G401 (cell line): ENCODE measurements at places on chromosomes 7 and 10. TPM values are rescaled to one million over a fixed set of nuclear protein-coding genes. Genes with fewer than 3 reads are reported as not detected.

DNA sequence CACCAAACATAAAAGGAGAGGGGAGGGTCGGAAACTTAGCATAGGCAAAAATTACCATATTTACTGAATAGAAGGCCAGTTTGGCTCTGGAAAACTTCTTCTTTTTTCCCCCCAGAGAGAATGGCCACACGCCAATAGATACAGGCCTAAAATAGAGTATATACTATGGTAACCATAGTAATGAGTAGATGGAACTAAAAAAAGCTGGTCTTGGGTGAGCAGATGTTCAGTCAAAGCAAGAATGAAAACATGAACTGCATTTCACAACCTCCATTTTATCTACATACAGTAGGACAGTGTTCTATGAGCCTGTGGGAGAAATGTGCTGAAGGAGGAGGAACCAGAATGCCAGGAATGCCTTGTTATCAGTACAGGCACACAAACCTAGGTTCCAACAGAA, 141.7 kb upstream of the SEMA3A start:
- no peak for DNase-seq

DNA sequence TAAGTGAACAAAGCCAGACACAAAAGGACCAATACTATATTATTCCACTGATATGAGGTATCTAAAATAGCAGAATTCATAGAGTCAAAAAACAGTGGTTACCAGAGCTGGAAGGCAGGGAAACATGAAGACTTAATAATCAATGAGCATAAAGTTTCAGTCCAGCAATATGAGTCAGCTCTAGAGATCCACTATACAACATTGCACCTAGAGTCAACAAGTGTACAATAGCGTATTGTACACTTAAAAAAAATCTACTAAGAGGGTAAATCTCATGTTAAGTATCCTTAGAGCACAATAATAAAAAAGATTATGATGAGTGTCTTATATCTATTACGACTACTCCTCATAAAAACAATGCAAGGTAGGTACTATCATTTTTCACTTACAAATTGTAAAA, 36.1 kb downstream of the C10orf90 start:
- no peak for DNase-seq

DNA sequence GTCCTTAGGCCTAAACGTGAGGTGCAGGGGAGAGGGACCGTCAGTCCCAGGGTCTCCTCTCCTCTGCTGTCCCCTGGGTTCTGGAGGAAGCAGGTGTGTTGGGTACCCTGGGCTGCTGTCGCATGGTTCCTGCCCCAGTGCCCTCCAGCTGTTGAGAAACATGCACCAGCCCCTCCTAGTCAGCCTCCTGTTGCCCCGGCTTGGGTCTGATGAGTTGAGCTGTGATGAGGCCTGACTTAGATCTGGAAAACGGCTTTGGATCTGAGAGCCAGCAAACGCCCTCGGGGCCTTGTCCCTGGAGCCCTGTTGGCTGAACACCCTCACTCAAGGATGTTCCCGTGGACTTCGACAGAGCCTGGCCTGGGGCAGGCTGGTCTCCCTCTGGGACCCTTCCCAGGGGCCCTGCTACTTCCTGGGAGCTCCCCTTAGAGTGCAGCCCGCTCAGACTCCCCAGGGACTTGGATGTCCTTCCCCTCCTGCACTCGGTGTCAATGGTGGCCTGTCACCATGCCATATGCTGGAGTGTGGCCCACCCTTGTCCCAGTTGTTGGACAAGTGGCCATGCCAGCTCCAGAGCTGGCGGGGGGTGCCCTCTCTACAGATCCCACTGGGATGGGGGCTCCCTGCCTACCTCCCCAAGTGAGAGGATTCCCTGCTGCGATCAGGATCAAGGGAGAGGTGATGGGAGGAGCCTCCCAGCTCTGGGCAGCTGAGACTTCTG, 12.3 kb downstream of the ZNF316 start:
- no peak for DNase-seq

GRCh38 chr10:44924261-44925040, 13.3 kb downstream of the TMEM72 start:
- no peak for DNase-seq

GRCh38 chr10:58842860-58843376, 330.2 kb downstream of the BICC1 start:
- no peak for DNase-seq

Gene C10orf143
- total RNA-seq = 2.9 TPM in 1 of 2 replicates, not detected in the other

Gene CHAT
- not detected in 2 replicates for total RNA-seq

GRCh38 chr7:85185424-85186082, 1.3 kb downstream of the SEMA3D start:
- DNase-seq = no peak

DNA sequence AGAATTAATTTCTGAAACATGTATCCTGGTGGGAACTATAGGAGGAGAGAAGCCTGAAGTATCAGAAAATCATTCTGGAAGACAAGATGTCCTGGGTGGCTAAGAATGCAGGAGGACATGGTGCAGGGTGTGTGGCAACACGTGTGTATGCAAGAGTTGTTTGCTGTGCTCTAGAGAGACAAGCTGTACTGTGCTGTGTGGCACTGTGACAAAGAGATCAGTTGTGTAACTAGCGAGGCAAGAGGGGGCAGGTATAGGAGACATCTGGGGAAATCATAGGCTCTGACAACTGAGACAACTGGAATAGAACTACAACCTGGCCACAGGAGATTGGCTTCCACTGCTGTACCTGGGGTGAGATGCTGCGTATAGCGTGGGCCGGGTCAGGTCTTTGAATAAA, 9.3 kb downstream of the ITGA8 start:
- no peak for DNase-seq

DNA sequence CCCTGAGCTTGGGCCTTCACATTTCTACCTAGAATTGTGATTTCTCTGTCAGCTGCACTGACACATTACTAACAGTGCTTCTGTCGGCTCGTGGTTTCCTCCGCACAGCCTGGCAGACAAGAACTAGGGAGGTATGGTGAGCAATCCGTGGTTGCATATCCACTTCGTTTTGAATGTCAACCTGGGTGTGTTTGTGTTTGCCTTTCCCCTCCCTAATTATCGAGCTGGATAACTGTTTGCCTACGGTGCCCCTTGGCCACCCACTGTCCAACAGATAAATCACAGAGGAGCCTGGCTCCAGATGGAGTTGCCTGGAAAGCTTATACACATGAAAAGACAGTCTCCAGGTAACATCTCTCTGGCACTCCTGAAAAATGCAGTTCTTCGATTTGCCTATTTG, 228.8 kb downstream of the TRIL start:
- peak; percentile 40 for DNase-seq

Gene TCAF1
- total RNA-seq = 32.3 and 33.7 TPM in 2 replicates

Gene IGF2BP3
- total RNA-seq = 47.0 and 69.7 TPM in 2 replicates

Gene TET1
- 3.1 and 6.7 TPM in 2 replicates for total RNA-seq

Gene PRLHR
- total RNA-seq = not detected in 2 replicates

GRCh38 chr10:123148414-123149161, 652 bp downstream of the HMX2 start:
- no peak for DNase-seq

Gene DPYSL4
- 4.9 and 6.0 TPM in 2 replicates for total RNA-seq

DNA sequence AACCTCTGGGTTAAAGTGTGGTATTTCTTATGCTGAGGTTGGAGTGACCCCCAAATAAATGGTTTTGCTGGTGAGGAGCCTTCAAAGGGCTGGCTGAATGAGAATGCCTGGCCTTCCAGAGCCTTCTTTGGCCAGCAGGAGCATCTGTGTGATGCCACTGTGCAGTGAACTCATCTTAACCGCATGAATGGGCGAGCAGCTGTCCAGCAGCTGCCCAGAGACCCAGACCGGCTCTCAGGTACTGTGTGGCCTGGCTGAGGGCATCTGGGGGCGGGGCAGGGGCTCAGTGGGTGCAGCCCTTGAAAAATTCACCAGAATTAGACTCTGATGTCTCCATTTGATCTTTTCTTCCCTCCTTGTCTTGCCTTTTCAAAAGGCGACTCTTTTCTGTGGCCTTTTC, 59.0 kb downstream of the SYPL1 start:
- DNase-seq = no peak

Gene AGAP5
- total RNA-seq = 0.55 and 1.5 TPM in 2 replicates

Gene NOBOX
- not detected in 2 replicates for total RNA-seq

DNA sequence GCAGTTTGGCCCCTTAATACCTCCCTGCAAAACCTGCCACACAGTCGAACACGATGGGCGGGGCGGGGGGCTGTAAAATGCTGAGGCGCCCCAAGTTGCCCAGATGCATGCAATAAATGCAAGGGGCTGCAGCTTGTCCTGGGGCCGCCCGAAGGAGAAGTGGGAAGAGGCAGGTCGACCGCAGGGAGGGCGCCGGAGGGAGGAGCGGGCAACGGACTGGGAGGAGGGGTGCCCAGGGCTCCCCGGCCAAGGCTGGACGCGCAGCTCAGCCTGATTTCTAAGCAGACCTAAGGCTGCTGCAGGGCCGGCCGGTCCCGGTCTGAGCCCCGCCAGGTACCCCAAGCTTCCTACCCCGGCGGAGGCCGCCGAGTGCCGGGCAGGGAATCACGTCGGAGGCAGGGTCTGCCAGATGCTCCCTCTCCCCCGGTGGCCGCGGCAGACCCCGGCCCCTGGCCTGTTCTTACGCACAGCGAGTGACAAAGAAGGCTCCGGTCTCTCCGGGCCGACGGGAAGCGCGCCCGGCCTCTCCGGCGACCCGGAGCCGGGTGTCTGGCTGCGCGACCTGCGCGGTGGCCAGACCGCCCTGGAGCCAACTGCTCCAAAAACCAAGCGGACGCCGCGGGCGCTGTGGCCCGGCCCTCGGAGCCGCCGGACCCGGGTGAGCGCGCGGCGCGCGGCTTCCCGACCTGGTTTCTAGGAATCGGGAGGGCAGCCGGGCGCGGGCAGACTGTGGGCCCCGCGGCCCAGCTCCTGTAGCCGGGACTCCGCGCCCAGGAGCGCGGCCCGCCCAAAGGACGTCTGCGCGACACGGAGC, 744 bp upstream of the EBF3 start:
- DNase-seq = no peak

DNA sequence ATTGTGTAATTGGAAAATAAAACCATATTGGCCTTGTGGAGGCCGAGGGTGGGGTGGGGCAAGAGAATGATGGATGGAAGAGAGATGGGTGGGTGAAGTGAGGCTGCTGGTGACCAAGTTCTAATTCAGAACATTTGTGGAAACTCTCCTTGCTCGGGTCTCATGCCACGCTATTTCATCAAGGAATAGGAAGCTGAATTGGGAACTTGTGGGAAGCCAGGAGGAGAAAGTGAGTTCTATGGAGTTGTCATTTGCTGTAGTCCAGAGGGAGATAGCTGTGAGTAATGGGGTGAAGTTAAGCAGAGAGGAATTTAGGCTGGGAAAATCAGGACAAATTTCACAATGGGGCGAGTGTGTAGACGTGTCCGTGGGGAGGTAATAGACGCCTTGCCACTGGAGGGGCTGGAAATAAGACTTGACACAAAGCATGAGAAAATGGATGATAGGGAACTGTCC, 339.2 kb downstream of the LRMDA start:
- DNase-seq = no peak

Gene SLC13A1
- total RNA-seq = not detected in 2 replicates

DNA sequence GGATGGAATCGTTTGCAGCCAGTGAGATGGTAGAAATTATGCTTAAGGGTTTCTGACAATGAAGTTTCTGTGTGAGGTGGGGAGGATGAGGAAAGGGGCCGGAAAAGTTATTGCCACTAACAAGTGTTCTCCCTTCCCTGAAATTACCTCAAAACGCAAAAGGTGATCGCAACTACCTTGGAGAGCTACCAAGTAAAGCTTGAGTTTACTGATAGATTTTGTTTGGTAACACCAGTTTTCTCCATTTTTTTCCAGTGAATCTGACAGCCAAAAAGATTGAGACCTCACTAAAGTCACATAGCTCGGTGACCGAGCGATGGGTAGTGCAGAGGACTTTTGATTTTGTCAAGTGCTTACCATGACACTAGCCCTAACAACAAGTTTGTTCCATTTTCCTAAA, 1.6 kb downstream of the SUV39H2 start:
- peak; percentile 5 for DNase-seq

GRCh38 chr10:75803816-75804552, 372.6 kb downstream of the LRMDA start:
- no peak for DNase-seq

Gene OR2A7
- total RNA-seq = not detected in 2 replicates

Gene CYP17A1
- not detected in 2 replicates for total RNA-seq

DNA sequence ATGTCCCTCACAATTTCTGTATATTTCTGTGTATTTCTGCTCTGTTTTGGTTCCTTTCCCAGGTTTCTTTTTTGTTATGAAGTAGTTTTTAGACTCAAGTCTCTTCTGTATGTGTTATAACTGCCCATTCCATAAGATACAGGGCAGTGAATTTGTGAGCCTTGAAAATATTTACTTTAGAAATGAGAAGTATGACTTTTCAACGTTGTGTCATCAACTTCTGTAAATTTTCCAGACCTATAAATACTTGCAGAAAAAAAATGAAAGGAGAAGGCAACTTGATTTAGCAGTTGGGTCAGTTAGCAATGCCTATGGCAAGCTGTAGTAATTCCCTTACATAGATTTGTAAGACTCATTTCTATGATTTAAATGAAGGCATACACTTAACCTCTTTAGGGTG, 11.5 kb downstream of the EGFR start:
- DNase-seq = no peak

Gene MBL2
- total RNA-seq = 0.17 and 0.43 TPM in 2 replicates

Gene C10orf88
- total RNA-seq = 7.8 and 7.9 TPM in 2 replicates

Gene VENTX
- total RNA-seq = 0.12 TPM in 1 of 2 replicates, not detected in the other

DNA sequence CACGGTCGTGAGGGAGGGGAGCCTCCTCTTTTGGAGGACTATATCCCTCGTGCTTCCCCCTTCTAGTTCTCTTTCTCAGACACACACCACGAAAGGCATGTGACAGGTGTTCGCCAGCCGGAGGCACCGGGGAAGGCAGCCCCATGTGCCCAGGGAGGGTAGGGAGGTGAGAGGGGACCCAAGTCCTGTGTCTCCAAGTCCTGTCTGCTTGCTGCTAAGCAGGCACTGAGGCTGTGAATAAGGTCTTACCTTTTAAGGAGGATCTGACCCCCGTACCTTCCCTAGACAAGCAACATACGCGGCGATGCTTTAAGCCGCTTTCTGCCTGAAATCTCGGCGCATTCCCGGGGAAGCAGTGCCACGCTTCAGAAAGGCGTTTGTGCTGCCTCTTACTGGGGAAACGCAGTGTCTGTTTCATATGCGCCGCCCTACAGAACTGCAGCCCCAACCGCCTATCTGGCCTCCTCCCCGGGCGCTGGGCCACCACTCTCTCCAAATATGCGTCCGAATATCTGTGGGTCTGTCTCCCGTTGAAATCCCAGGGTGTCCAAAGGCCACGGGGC, 770 bp downstream of the PLXNA4 start:
- DNase-seq = peak; percentile 82

Gene NUTM2E
- total RNA-seq = not detected in 2 replicates
